ENCODE measurements at places on chromosomes 7 and 10. TPM values are rescaled to one million over a fixed set of nuclear protein-coding genes. Genes with fewer than 3 reads are reported as not detected.
A peak's percentile ranks its signal among the peaks of the same experiment; 100 is the strongest.

Gene CHAT
- total RNA-seq: not detected

Gene FFAR4
- total RNA-seq: 8.4 TPM

Gene ST8SIA6
- total RNA-seq: 5.6 TPM

Gene ANKRD22
- 1.9 TPM for total RNA-seq

Gene SLC25A28
- total RNA-seq: 45.0 TPM

Gene TFPI2
- total RNA-seq: 1.8 TPM

Gene BZW2
- total RNA-seq: 30.2 TPM

Gene SEPTIN7
- 157 TPM for total RNA-seq

Gene FGFBP3
- total RNA-seq: 1.1 TPM

DNA sequence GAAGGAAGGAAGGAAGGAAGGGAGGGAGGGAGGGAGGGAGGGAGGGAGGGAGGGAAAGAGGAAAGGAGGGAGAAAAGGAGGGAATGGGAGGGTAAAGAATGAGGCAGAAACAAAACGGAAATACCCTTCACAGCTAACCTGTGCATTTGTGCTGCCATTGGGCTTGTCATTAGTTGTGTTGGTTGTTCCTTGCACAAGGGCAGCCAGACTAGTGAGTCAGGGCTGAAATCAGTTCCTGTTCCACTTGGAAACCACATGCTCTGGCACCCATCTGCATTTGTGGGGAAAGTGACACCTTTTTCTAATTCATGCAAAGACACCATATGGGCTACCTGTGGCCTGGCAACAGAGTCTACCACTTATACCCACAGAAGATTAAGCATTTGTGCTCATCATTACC lies 1004.0 kb upstream of the C7orf33 start:
- no peak for DNase-seq

DNA sequence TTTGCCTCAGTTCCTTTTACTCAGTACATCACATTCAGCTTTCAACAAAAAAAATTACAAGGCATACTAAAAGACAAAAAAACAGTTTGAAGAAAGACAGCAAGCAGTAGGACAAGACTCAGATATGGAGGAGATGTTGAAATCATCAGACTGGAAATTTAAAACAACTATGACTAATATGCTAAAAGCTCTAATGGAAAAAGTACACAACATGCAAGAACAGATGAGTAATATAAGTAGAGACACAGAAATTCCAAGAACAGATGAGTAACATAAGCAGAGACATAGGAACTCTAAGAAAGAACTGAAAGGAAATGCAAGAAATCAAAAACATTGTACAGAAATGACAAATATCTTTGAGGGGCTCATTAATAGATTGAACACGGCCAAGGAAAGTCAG lies 402.6 kb downstream of the NEBL start:
- DNase-seq: no peak

DNA sequence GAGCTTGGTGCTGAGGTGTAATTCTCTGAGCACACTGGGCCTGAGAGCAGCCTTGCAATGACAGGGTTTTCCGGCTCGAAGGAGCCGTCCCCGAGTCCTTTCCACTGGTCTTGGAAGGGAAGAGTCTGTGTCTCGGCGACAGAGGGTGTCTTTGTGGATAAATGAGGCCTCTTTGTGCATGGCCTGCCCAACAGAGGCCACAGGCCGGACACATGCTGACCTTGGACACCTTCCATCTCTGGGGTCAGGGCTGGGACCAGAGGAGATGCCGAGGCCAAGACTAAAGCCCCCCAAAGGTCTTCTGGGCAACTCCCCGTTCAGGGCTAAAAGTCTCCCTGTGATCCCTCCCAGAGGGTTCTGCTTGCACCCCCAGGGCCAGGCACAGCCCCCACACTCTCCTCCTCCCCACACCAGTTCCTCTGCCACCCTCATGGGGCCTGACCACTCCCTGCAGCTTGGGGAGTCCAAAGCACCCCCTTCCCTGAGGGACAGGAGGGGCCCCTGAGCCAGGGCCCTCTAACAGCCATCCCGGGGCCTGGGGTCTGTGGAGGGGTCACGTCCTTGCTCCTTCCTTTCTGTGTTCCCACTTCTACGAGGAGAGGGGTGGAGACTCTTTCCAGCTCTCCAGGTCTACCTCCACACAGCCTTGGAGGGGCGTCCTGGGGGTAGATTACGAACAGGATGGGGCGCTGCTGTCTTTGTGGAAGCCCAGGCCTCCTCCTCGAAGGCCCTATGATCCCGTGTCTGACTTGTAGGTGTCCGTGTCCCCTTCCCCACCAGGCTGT lies 130.6 kb upstream of the FAM20C start:
- no peak for DNase-seq

DNA sequence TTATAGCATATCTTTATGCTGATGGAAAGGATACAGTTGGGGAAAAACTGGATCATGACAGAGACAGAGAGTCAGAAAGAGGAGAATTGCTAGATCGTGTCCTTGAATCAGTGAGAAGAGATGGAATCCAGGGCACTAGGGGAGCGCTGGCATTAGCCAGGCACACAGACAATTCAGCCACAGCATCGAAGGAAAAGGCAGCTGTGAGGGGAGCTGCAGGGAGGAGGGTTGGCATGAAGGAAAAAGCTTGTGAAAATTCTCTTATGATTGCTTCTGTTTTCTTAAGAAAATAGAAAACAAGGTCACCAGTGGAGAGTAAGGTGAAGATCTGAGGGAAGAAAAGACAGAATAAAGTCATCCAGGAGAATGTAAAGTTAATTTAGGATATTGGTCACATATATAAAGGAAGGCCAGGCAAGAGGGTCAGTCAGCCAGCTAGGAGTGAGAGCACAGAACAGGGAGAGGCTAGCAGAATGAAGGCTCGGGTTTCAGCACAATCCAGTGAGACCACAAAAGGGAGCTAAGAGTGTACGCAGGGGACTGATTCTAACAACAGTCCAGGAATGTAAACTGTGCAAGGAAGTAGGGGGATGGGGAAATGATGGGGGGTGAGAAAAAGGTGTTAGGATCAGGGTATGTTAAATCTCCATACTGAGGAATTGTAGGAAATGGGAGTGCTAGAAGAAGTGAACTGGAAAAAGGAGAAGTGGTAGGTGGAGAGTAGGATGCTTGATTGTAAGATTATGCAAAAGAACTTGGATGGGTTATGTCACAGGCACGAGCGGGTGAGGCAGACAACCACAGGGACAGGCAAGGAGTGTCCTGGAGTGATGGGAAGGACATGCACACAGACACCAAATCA lies 112.0 kb downstream of the RNF32 start:
- DNase-seq: no peak

DNA sequence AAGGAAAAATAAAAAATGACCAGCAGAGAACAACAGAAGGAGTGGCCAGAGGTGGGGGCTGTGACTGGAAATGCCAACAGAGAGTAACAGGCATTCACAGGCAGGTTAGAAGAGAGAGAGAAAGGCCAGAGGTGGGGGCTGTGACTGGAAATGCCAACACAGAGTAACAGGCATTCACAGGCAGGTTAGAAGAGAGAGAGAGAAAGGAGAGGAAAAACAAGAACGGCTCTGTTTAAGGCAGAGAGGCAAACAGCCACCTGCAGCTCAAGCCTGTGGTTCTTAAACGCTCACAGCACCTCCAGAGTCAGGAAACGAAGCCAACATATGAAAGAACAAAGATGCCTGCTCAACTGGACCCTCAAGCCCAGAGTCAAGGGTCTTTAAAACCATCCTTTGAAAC lies 39.5 kb upstream of the DGKI start:
- DNase-seq: no peak

- DNase-seq: peak; percentile 53
These were observed 32.4 kb downstream of the WBP1L start for GRCh38 chr10:102775935-102776669.

GRCh38 chr7:7202375-7202720 lies 20.0 kb downstream of the C1GALT1 start:
- no peak for DNase-seq

DNA sequence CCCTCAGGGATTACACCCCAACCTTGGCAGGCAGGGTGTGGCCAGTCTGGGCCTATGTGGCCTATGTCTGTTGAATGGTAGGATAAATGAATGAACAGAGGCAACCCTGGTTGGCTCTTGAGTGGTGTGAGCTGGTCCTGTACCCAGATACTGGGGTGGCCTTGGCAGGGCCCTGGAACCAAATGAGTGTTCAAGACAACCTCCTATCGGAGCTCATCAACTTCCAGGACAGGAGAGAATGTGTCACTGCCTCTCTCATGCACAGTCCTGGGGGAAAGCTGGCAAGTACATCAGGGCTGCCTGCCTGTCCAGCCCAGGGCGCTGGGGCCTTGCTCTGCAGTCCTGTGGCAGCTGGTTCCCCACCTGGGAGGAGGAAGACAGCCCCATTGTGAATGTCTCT lies 271.6 kb downstream of the CALN1 start:
- no peak for DNase-seq

DNA sequence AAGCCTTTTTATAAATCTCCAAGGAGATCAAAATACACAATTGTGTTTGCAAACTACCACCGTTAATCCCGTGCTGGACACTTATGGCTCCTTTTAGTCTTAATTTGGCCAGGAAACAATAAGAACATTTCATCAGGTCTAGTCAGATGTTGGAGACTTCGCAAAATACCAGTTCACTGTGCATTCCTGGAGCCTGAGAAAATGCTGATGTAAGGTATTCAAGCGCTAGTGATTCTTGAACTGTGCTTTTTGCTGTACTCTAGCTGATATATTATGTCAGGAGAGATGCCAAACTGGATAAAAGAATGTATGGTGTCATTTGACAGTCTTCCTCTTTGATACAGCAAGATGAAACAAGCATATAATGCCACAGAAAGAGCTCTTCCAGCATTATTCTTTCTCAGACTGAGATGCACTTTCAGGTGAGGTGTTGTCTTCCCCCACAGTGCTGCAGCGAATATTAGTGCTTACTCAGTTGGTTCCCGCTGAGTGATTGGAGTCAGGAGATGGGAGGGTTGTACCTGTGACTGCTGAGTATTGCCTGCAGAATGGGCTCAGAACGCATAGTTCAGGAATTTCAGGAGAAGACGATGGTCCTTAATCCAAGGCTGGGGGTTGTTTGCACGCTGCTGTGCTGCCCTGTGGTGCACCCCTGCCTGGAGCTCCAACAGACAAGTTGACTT lies 59.2 kb downstream of the OGDH start:
- no peak for DNase-seq

GRCh38 chr10:15035385-15036301 lies 8.1 kb upstream of the OLAH start:
- DNase-seq: no peak

GRCh38 chr10:61140765-61141392 lies 196.9 kb upstream of the RHOBTB1 start:
- no peak for DNase-seq

- no peak for DNase-seq
These were observed 585.2 kb upstream of the CELF2 start for GRCh38 chr10:10432296-10433035.

DNA sequence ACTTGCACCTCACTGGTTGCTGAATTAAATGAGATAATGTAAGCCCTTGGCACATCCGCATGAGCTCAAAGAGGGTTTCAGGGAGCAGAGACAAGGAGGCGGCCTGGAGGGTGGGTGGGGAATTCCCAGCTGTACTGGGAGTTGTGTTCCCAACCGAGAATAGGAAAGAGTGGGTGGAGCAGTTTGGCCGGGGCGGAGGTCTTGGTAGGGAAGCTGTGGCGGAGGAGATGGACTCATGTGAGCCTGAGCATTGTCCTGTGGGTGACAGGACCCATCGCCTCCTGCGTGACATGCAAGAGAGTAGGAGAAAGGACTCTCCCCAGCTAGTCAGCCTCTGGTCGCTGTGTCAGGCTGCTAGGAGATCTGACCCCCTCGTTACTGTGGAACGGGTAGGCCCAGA lies 41.0 kb upstream of the SAMD8 start:
- peak; percentile 45 for DNase-seq

DNA sequence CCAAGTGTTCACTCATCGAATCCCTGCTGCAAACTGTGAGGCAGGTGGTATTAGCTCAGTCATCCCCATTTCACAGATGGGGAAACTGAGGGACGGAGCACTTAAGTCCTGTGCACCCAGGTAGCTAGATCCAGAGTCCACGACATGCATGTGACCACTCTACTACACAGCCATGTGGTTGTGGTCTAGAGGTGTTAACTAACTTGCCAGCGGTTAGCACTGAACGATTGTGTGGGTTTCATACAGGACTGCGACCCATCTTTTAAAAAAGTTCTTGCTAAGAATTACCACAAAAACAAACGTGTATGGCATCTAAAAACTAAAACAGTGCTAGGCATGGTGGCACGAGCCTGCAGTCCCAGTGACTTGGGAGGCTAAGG lies 16.1 kb upstream of the ABCC2 start:
- no peak for DNase-seq

- DNase-seq: no peak
These were observed 11.0 kb upstream of the INSIG1 start for GRCh38 chr7:155286686-155287085.

DNA sequence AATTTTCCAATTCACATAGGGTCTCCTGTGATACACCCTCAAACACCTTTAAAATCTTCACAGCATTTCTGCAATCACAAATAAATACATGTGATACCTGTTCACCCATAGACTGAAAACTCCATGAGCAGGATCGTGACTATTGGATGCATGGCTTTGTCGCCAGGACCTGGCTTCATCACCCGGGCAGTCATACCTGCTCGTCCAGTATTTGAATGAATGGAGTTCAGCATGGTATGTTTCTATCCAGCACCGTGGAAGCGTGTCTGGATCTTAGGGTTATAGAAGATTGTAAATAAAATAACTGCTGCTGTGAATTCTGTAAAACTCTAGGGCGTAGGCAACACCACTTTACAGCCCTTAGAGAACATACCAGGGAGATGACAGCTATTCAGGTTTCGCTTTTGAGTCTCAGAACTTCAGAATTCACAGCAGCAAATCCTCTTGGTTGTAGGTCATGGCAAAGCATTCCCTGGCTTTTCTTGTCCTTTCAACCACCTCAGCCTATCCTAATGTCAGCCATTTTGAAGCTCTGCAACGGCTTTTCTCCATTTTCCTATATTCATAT lies 47.4 kb upstream of the USP6NL start:
- DNase-seq: no peak

GRCh38 chr7:107961405-107961804 lies 41.6 kb downstream of the LAMB1 start:
- no peak for DNase-seq

GRCh38 chr10:22685926-22686325 lies 28.5 kb downstream of the PIP4K2A start:
- no peak for DNase-seq

GRCh38 chr10:61000769-61001730 lies 57.1 kb upstream of the RHOBTB1 start:
- DNase-seq: peak; percentile 85

DNA sequence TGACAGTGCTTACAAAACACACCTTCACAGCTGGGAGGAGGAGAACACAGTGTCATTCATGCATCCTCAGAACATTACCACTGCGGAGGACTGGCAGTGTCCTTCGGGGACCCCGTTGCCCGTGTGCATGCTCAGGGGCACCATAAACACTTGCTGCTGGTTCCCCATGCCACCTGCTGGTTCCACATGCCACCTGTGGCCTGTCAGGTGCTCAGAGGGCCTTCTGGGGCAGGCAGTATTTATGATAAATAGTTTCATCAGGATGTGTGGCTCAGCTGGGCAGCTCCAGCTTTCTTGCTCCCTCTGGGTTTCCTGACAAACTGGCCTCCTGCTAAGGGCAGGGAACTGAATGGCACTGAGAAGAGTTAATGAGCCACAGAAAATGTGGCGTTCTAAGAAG lies 32.1 kb downstream of the CELF2 start:
- no peak for DNase-seq

All from upper lobe of left lung (tissue), 6 donors.